ENCODE measurements at places on chromosomes 13 and 19.

GRCh38 chr13:74774264-74774663 is 640.1 kb upstream of the KLF12 start:
- no peak for DNase-seq

- DNase-seq = no peak
These were observed 2.4 kb downstream of the MYPOP start for GRCh38 chr19:45899919-45900589.

DNA sequence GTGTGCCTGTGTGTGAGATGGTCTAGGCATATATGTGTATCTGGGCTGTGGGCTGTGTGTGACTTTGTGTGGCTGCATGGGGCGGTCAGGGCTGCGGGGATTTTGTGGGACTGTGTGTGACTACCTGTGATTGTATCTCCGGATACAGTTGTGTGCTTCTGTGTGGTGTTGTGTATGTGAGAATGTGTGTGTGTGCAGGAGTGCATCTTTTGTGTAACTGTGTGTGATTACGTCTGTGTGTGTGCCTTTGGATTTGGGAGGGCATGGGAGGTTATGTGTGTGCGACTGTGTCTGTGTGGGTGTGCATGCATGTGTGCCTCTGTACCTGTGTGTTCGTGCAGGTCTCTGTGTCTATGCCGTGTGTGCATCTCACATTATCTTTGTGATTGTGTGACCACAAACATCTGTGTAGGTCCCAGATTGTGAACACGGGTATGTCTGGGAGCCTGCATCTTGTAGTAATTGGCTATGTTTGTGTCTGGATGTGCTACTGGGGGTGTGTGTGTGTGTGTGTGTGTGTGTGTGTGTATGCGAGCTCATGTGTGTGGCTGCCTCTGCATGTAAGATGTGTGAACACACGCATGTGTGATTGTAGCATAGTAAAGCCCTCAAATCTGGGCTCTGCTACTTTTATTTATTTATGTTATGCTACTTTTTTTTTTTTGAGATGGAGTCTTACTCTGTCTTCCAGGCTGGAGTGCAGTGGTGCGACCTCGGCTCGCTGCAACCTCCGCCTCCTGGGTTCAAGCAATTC is 7.6 kb downstream of the EHD2 start:
- no peak for DNase-seq

- no peak for DNase-seq
These were observed 168.8 kb downstream of the OLFM4 start for GRCh38 chr13:53197424-53197823.

- no peak for DNase-seq
These were observed 7.5 kb upstream of the ZBTB32 start for GRCh38 chr19:35696835-35697234.

GRCh38 chr13:85729296-85729695 is 69.9 kb downstream of the SLITRK6 start:
- no peak for DNase-seq

GRCh38 chr19:14078411-14078810 is 5.8 kb downstream of the MISP3 start:
- DNase-seq = no peak

- no peak for DNase-seq
These were observed 13.9 kb upstream of the GNA11 start for GRCh38 chr19:3080286-3080685.

All from SHP77 treated with DMSO at 0.1 percent for 48 hours (cell line).